Psoas muscle (tissue), 8 donors: ENCODE measurements at places on chromosomes 5 and 9. TPM values are rescaled to one million over a fixed set of nuclear protein-coding genes. Genes with fewer than 3 reads are reported as not detected.

GTF2H2 gene
- 8.7 TPM for polyA plus RNA-seq

SHC3 gene
- polyA plus RNA-seq = 0.08 TPM

LTC4S gene
- 1.5 TPM for polyA plus RNA-seq

ABO gene
- polyA plus RNA-seq = 0.51 TPM

ENTPD2 gene
- 0.29 TPM for polyA plus RNA-seq

CCL28 gene
- polyA plus RNA-seq = 0.06 TPM
